T-helper 1 cell treated with Interleukin-12 subunit alpha and Interleukin-12 subunit beta and Interleukin-4 antibody, amounts not matched to agents 30 ng/mL and 1 ng/mL, for 36 hours (primary cell): ENCODE measurements at places on chromosomes 3 and 15. TPM values are rescaled to one million over a fixed set of nuclear protein-coding genes. Genes with fewer than 3 reads are reported as not detected.

Gene ATP8B4
- total RNA-seq: 51.8 and 56.6 TPM in 2 replicates

Gene GRK7
- total RNA-seq: not detected in 2 replicates

Gene HTR3E
- total RNA-seq: not detected in 2 replicates

Gene SPTBN5
- 4.7 and 5.0 TPM in 2 replicates for total RNA-seq

Gene PLCH1
- total RNA-seq: 0.71 and 0.88 TPM in 2 replicates

Gene TTLL13
- 0.61 and 1.4 TPM in 2 replicates for total RNA-seq

Gene CCDC54
- not detected in 2 replicates for total RNA-seq

Gene TAGLN3
- 0.66 and 0.73 TPM in 2 replicates for total RNA-seq

Gene GPR87
- 0.22 and 0.42 TPM in 2 replicates for total RNA-seq

Gene TIMP4
- total RNA-seq: not detected in 2 replicates

Gene CATSPER2
- total RNA-seq: 7.6 and 9.8 TPM in 2 replicates

Gene LYZL4
- total RNA-seq: not detected in 2 replicates

Gene PRICKLE2
- total RNA-seq: not detected in 2 replicates

Gene FBXW12
- not detected in 2 replicates for total RNA-seq

Gene EXD1
- total RNA-seq: not detected in 2 replicates

Gene UBAP1L
- 5.2 and 5.3 TPM in 2 replicates for total RNA-seq
